Sciatic nerve (tissue), 2 donors: ENCODE measurements at places on chromosomes 5 and 9. TPM values are rescaled to one million over a fixed set of nuclear protein-coding genes. Genes with fewer than 3 reads are reported as not detected.
A peak's percentile ranks its signal among the peaks of the same experiment; 100 is the strongest.

The PROB1 gene
- total RNA-seq, result 1.6 TPM

GRCh38 chr9:21465859-21466518 lies 16.1 kb downstream of the IFNE start:
- no peak for DNase-seq

DNA sequence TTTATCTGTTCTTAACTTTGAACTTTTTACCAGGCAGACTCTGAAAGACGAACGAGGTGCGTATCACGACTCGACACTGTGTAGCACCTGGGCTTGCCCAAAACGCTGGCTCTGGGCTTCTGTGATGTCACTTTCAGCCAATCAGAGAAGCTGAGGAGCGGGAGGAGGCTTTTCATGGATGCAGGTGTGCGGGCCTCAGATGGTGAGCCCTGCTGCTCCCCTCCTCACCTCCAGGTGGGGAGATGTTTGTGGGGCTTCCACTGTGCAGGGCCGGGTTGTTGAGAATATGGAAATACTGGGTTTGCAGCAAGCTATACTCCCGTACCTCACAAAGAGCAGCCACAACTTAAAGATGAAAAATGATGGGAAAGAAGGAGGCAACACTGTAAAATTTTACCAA lies 246.3 kb downstream of the IRX2 start:
- no peak for DNase-seq

DNA sequence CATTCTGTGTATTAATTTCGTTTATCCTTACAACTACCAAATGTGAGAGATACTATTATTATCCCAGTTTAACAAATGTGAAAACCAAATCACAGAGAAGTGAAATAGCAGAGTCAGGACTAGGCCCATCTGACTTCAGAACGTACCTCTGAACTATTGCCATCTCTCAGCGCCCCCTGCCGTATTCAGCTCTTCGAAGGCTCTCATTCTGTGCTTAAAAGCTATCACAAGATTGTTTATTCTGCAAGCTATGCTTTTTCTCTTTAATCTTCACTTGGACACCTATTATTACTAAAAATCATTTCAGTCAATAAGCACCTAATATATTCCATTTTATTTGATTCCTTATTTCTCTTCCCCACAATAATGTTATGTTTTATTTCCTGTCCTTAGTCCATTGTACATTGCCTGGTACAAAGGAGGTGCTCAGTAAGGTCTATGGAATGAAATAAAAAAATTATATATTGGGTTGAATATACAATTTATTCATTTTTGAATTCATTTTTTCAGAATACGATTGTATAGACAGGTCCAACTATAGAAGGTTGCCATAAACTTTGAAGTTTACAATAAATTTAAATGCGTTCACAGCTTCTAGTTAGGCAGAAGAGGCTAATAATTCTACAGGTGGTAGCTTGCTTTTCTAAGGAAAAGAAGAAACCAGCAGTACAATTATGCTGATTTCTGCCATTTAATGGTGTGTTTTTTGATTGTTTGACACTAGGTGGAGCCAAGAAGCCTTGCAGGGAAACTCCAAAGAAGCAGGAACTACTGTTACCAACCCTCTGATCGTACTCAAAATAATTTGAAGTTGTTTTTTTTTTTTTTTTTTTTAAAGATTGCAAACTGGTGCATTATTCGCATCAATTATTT lies 202.2 kb upstream of the DMRTA1 start:
- peak; percentile 52 for DNase-seq
